ENCODE measurements at places on chromosomes 6 and 20.

DNA sequence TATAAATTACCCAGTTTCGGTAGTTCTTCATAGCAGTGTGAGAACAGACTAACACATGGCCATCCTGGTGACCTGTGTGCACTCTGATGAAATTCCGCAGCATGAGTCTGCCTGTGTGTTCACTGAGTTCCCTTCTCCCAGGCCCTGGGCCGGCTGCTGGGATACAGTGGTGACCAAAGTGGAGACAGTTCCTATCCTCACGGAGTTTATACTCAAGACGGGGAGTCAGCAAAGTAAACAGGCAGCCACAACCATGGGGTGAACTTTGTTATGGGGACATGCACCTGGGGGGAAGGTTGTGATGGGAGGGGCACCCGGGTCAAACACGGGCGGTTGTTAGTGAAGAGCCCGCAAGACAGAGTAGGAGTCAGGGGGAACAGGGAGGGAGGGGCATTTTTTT is 202.0 kb downstream of the CDH4 start:
- no peak for DNase-seq

- DNase-seq = no peak
Measured at GRCh38 chr6:108576709-108577108, 16.0 kb downstream of the FOXO3 start.

DNA sequence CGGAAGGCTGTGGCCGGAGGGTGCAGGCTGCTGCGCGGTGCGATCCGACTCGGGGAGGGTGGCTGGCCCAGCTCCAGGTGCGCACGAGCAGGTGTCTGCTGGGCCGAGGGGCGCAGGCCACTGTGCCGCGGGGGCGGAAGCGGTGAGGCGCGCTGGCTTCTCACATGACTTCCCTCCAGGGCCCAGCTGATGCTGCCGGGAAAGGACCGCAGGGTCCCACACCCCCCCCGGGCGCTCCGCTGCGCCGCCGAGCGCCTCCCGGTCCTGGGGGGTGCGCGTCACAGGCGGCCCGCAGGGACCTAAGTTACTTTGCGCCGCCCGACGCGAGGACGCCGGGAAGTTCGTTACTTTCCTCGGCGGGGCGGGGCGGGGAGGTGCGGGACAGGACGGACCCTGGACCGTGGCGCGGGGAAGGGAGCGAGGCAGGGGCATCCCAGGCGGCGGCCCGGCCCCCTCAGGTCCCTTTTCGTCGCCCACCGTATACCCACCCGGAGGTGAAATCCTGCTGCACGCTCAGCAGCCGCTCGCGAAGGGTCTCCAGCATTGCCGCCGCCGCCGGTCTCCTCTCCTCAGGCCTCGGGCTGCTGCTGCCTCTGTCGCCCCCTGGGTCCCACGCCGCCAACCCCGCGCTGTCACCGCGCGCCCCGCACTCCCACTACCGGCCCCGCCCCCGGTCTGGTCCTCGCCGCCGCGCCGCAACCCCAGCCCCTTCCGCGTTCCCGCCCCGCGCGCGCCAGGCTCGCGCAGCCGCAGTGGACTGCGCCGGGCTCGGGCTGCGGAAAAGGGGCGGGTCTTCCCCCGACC is at the start of gene DTNBP1:
Gene DTNBP1, minus strand, starts transcription at position 703 of the 804 bp plus-strand sequence. Its CDS starts 159 bp downstream, at position 544.
- peak; percentile 78 for DNase-seq

DNA sequence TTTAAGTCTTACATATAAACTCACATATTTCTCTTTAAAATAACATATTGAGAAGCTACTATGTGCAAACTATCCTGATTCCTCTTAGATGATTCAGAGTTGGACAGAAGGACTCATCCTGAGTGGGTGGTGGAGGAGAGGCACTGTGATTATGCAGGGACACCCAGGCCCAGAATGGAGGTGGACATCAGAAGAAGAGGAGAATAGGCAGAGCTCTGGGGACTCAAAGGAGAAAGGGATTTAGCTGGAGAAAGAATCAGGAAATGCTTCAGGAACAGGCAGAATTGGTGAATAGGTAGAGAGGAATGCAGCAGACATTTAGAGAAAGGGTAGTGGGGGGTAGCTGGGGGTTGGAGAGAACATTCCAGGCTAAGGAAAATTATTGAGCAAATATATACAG is 17.4 kb downstream of the RCAN2 start:
- DNase-seq = peak; percentile 60

GRCh38 chr6:32086661-32087573 is 22.2 kb downstream of the TNXB start:
- DNase-seq = peak; percentile 86

DNA sequence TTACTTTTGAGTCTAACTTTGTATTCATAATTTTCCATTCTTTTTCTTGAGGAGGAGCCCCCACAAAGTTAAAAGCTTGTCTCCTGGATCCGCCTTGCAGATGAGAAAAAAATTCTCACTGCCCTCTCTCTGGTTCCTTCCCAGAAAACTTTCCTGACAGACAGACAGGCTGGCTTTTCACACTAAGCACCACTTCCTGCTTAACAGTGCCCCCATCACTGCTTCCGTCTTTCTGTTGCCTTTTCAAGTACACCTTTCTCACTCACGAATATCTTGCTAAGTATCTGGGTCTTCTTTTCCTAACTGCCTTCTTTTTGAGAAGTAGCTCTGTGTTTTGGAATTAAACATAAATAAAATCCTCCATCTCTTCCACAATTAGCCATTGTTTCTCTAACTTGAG is 19.8 kb upstream of the LMBRD1 start:
- no peak for DNase-seq

- DNase-seq = peak; percentile 85
Measured at GRCh38 chr6:119484598-119484997, 135.0 kb upstream of the MAN1A1 start.

DNA sequence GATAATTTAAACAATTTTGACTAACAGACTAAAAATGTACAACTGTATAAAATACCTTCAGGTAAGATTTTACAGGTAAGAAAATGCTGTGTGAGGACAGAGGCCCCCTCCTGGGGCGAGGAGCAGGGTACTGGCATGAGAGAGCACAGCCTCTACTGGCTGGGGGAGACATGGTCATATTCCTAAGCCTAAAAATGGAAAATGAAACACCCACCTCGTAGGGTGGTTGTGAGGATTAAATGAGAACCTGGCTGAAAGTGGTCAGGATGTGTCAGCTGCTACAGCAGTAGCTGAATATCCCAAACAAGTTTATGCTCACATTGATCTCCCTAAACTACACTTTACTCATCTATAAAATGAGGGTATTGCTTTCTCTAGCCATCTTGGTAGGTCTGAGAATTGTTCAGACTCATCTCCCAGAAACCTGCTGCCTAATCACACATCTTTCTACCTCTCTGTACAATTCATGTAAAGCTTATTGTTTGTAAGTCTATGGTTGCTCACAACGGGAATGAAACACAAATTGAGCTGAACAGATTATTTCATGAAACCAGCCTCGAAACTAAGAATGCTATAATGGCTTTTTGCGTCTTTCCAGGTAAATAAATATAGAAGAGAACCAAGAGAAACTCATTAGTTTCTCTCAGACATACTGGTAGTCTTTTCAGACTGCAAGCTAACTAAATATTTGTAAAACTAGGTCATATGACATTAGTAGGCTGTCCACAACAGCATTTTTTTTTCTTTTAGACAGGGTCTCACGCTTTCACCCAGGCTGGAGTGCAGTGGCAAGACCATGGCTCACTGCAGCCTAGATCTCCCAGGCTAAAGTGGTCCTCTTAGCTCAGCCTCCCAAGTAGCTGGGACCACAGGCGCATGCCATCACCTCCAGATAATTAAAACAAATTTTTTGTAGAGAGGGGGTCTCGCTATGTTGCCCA is 69.6 kb downstream of the POPDC3 start:
- DNase-seq = no peak

- DNase-seq = no peak
Measured at GRCh38 chr6:134201716-134202115, 116.2 kb downstream of the SGK1 start.

- no peak for DNase-seq
Measured at GRCh38 chr6:75345413-75345812, 60.8 kb upstream of the TMEM30A start.

GRCh38 chr6:38567436-38567835 is 72.3 kb downstream of the BTBD9 start:
- DNase-seq = peak; percentile 92

DNA sequence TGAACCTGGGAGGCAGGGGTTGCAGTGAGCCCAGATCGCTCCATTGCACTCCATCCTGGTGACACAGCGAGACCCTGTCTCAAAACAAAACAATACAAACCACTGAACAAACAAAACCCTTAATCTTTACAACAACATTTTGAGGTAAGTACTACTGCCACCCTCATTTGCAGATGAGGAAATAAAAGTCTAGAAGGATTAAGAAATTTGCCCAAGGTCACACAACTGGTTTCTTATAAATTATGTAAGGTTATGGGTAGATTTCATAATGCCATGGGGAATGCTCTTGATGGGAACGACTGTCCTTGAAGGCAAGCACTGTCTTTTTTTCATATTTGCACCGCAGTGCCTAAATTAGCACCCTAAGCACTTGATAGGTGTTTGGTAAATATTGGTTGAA is 13.8 kb upstream of the B4GALT5 start:
- no peak for DNase-seq

GRCh38 chr6:13194852-13195251 is 133.5 kb downstream of the TBC1D7 start:
- peak; percentile 63 for DNase-seq

- peak; percentile 65 for DNase-seq
Measured at GRCh38 chr6:27213544-27214125, 33.9 kb upstream of the PRSS16 start.

- DNase-seq = no peak
Measured at GRCh38 chr6:74065705-74066104, 369.7 kb downstream of the CD109 start.

- DNase-seq = peak; percentile 76
Measured at GRCh38 chr6:157715728-157716164, 107.3 kb upstream of the SNX9 start.

DNA sequence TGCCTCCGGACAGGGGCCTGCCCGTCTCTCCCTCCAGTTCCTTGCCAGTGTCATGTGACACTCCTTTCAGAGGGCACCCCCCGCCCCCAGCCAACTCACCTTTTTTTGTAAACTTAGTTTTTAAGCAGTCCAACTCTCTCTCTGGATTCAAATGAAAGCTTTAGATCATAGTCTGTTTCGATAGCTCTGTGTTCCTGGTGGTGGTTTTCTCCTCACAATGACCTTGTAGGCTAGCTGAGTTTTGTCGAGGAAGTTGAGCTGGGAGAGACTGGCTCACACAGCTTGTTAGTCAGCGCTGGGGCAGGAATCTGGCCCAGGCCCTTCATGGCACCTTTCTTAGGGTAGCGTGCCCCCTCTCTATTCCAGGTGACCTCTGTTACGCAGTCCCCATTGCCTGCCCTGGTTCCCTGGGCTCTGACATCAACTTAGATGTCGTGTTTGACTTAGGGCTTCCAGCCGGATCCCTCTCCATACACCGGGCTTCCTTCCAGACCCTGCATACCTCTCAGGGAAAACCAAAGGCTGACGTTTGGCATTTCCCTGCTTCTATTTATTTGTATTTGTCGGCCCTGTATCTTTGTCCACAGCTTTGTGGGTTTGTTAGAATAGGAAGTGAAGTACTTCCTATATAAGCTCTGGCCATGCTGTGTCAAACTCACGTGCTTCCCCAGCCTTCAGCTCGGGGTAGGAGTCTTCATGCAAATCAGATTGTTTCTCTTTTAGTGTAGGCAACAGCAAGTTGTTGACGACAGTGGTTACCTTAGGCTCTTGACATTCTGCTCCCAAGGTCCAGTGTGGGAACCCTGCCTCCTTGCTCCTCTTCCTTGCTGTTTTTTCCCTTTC is 12.7 kb downstream of the IGF2R start:
- peak; percentile 73 for DNase-seq

DNA sequence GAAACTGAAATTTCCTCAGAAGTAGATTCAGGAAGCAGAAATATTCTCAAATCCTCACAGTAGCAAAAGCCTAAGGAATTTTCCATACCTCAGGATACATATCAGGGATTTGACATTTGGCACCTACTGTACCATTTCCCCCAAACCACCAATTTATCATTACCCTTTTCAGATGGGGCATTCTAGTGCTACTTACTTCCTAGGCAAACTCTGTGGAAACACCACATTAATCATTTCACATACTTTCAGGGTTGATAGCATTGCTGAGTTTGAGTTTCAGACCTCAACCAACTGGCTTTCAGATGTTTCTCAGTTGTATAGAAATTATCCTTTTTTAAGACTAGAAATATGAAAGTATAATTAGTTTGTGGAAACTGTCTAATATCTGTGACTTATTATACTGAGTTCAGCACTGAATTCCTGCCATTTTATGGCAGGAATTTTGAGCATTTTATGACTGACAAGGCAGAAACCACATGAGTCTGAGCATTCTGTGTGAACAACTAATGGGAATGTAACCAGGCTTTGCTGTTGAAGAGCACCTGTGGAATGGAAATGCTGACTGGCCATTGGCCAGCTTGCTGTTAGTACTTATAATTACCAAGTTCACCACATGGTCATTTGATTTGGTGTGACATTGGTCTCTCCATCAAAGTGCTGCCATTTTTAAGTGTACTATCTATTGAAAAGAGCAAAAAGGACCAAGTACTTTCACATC is 35.1 kb upstream of the IRAK1BP1 start:
- no peak for DNase-seq

DNA sequence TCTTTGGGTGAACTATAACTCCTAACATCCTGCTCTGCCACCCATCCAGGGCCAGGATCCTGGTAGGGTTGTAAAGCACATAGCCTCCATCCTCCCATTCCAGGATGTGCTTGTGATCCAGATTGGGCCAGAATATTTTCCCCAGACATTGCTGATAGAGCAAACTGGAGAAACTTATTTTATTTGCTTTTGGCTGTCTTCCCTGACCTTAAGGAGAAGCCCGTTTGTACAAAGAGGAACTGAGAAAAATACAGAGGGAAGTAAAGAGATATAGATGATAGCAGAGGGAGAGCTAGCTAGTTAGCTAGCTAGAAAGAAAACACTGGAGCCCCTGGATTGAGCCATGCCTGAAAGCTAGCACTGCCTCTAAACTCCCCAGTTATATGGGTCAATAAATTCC is 9.0 kb upstream of the HDAC2 start:
- DNase-seq = no peak

DNA sequence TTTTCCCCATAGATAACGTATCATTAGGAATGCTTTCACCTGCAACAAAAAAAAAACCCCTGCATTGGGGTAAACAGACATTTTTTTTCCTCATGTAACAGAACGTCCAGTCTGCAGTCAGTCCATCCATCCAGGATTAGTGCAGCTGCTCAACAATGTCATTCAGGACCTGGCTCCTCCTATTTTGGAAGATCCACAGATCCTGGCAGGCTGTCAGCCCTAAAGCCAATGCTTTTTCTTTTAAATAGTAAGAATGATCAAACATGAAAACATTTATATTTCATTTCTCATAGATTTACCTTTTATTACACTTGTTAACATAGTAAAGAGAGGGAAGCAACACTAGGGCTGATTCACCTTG is 116.5 kb upstream of the CCDC28A start:
- DNase-seq = no peak

DNA sequence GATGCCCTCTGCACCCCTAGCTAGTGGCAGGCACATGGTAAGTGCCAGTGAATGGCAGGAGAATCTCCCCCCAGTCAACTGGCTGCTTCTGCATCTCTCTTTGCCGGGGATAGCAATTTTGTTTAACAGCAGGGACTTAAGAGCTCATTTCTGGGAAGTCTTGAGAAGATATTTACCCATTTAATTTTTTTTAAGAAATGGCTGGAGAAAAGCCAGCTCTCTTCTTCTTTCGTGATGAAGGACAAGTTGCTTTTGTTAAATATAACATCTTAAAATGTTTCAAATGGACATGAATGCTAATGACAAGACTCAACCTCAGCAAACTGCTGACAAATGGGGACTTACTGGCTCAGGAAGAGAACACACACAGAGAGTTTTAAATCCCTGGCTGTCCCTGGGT is 55.0 kb upstream of the IYD start:
- DNase-seq = no peak
